ENCODE measurements at places on chromosomes 13 and 19.
A peak's percentile ranks its signal among the peaks of the same experiment; 100 is the strongest.

- DNase-seq, result no peak
Observed at GRCh38 chr13:41311406-41312175, 524 bp downstream of the NAA16 start.

DNA sequence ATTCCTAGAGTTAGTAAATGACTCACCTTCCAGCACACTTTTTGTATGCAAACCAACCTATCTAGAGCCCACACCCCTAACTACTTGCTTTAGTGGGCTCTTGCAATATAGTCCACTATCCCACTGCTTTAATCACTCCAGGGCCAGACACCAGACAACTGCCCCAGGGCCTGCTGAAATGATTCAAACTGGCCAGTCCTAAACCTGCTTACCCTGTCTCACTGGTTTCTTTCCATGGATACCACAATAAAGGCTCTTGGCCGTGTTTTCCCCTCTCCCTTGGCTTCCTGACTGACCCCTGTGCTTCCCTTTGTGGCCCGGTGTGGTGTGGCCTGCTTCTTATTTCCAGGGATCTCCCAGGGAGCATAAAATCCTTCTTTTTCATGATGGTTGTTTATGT lies 14.6 kb downstream of the HS6ST3 start:
- DNase-seq, result no peak

- DNase-seq, result no peak
Observed at GRCh38 chr19:27972291-27973040, 1240.5 kb downstream of the UQCRFS1 start.

DNA sequence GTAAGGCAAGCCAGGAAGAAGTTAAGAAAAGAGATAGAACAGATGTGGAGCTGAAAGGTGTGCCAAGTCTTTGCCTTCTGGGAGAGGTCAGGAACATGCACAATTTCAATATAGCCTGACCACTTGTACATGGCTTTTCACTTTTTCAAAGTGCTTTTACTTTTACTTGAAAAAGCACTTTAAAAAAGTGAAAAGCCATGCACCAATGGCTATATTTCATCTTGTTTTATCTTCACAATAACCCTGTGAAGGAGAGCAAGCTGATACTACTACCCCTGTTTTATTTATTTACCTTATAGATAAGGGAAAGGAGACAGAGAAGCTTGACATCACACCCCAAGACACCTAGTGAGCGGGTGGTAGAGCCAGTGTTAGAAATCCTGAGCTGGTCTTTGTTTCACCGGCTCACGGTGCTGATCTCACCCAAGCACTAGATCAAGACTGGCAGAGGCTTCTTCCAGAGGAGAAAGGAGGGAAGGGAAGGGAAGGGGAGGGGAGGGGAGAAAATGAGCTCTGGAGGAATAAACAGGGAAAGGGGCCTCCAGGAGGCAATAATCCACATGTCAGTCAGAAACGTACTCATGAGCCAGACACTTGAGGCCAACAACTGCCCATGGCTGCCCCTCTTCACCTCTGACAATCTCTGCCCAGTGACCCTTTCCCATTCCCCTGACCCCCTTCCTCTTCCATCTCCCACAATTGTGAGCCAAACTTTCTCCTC lies 455.4 kb downstream of the FOXO1 start:
- DNase-seq, result no peak

DNA sequence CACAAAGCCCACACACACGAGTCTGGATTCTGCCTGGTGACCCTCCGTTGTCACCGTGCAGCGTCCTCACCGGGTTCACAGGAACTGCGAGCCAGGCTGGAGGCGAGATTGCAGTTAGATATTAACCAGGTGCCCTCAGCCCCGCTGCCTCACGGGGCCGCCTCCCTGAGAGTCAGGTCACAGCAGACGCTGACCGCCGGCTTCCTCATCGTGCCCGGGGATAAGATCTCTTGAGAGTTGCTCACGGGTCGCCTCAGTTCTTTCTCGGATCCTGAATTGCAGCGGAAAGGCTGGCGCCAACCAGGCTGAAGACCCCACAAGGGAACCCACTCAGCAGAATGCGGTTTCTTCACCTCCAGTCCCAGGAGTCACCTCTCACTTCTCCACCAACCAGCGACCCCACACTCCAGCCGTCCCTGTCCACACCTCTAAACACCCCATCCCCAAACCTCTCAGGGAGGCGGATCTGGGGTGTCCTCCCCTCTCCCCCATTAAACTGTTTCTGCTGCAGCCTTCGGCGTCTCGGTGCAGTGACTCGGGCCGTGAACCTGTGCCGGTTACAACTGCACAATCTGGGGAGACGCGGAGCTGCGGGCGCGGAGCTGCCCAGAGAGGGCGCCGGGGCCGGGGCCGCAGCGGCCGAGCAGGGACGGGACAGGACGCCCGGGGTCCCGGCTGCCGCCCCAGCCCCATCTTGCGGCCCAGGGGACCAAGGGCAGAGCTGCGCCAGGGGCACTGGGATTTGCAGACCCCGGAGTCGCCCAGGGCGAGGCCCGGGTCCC lies 591 bp downstream of the ZNF823 start:
- peak; percentile 71 for DNase-seq

DNA sequence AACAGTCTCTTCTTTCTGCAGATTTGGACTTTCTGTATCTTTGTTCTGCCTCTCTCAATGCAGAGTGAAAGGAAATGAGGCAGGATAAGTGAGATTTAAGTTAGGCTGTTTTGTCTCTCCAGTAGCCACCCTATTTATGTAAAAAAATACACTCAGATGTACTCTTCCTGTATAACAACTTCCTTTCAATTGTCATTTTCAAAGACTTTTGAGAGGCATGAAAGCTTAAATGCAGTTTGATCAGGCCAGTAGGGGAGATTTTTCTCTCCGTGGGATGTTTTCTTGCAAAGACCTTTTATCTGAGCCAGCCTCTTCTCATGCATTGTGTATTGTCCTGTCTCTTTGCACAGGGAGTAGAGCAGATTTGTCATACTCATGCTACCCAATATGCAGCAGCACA lies 166.8 kb downstream of the SLITRK5 start:
- no peak for DNase-seq

DNA sequence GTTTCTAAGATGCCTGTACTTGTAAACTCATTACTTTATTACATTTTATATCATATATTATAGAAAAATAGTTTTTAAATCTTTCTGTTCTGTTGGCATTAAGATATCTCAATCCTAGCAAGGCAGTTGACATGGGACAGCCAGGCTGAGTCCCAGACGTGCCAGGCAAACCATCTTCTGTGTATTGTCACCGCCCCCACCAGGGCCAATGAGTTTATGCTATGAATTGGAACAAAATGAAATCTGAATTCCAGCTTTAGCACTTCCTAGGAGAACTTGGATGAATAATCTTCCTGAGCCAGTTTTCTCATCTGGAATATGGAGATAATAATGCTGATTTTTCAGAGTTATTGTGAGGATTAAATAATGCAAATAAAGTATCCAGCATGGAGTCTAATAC lies 79.9 kb upstream of the GSX1 start:
- DNase-seq, result peak; percentile 26

DNA sequence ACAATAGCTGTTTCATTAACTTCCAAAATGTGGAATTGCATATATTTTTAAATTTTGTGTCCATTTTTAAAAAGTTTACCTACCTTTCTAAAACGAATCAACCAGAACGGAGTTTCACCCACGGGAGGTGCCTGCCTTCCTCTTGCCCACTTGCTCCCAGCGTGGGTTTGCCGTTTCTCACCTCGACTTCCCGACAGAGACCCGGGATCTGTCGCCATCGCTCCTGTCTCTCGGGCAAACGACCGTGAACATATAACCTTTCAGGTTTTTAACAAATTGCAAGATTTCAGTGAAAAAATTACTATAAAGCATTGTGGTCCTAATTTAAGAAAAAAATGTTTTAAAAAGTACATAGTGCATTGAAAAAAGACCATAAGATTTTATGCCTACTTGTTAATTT lies 4.2 kb downstream of the TMEM255B start:
- no peak for DNase-seq

GRCh38 chr13:40801255-40802217 lies 12.1 kb downstream of the SLC25A15 start:
- no peak for DNase-seq

GRCh38 chr19:43739439-43740235 lies 15.1 kb downstream of the SMG9 start:
- no peak for DNase-seq

GRCh38 chr19:47099576-47100050 lies 14.0 kb downstream of the ZC3H4 start:
- no peak for DNase-seq

GRCh38 chr13:80742033-80742432 lies 401.1 kb upstream of the SPRY2 start:
- DNase-seq, result no peak

- no peak for DNase-seq
Observed at GRCh38 chr13:98613591-98613990, 36.7 kb upstream of the STK24 start.

DNA sequence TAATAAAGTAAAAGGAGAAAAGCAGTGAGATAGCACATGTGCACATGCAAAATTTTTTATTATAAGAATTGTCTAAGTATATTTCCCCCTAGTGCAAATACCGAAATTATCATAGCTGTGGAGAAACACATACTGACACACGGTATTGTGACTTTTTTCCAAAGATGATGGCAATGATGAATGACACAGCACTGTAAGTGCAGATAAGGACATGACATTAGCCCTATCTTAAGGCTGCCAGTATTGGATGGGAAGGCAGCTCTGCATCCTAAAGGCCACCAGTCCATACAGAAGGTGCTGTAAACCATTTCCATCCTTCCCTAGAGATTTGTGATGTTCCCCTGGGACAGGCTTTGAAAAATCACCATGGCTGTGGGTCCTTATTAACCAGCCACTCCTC lies 11.5 kb upstream of the MICU2 start:
- no peak for DNase-seq

DNA sequence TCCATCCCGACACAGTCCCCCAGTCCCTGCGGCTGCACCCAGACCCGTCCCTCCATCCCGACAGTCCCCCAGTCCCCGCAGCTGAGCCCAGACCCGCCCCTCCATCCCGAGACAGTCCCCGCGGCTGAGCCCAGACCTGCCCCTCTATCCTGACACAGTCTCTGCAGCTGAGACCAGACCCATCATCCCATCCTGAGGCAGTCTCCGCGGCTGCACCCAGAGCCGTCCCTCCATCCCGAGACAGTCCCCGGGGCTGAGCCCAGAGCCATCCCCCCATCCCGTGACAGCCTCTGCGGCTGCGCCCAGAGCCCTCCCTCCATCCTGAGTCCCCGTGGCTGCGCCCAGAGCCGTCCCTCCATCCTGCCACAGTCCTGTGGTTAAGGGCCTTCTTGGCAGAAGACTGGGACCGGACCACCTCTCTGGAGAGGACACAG lies 28.8 kb upstream of the TMEM255B start:
- DNase-seq, result no peak

- no peak for DNase-seq
Observed at GRCh38 chr13:57878291-57878690, 246.7 kb downstream of the PCDH17 start.

GRCh38 chr13:77714119-77714755 lies 16.8 kb downstream of the SLAIN1 start:
- no peak for DNase-seq

- peak; percentile 4 for DNase-seq
Observed at GRCh38 chr19:55625004-55625326, 599 bp upstream of the ZNF784 start.

GRCh38 chr13:80979035-80979641 lies 638.2 kb upstream of the SPRY2 start:
- peak; percentile 59 for DNase-seq

DNA sequence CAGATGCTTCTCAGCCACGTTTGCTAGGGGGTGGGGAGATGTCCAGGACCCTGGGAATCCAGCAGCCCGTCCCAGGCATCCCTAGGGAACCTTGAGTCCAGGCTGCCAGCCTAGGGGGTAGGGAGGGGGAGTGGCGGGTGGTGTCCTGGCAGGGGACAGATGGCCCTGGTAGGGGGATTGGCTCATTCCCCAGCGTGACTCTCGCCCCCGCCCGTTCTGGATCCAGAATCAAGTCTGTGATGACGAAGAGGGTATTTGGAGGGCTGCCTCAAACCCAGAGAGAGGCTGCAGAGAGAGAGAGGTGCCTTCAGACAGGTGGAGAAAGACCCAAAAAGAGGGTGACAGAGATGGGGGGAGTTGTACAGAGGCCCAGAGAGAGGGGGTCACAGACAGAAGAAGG lies 4.1 kb downstream of the SLC17A7 start:
- peak; percentile 69 for DNase-seq

DNA sequence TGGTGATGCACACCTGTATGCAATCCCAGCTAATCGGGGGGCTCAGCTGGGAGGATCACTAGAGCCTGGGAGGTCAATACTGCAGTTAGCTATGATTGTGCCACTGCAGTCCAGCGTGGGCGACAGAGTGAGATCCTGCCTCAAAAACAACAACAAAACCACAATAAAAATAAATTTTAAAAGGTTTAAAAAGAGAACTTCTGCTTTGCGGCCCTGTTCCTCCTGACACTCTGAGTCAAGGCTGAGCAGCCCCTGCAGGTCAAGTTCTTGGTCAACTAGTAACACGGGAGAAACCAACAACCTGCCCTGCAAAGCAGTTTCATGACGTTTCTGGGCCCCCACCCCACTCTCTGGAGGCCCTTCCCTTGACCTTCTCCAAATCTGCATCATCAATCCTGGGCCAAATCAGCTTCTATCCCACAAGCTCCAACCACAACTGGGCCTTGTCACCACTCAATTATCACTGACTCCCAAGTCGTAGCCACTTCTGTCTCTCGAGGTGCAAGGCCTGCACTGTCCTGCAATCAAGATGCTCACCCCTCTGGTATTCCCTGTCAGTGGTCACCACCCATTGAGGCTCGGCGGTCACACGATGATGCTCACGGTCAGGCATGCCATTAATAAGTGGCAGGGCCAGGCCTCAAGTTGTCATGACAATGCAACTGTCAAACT lies 7.5 kb downstream of the ELAVL1 start:
- DNase-seq, result no peak

- DNase-seq, result no peak
Observed at GRCh38 chr19:18099623-18099995, 2.0 kb downstream of the MAST3 start.

All from SK-N-SH (cell line).